ENCODE measurements at places on chromosomes 7 and 10.
A peak's percentile ranks its signal among the peaks of the same experiment; 100 is the strongest.

DNA sequence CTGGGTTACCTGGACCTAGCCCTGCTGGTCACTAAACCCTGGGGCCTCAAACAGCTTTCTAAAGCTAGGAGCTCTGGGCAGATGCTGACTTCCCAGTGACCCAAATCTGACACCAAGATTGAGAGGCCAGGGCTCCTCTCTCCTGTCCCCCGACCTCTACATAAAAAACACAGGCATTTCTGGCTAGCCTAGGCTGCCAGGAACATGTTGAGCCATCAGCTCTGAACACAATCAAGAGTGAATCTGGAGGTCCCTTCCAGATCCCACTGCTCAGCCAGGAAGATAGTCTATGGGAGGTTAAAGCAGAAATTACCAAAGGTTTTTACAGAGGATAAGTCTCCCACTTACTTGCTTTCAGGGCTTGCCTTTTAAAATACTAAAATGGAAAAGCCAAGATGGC is 22.1 kb upstream of the PDE1C start:
- DNase-seq = no peak

DNA sequence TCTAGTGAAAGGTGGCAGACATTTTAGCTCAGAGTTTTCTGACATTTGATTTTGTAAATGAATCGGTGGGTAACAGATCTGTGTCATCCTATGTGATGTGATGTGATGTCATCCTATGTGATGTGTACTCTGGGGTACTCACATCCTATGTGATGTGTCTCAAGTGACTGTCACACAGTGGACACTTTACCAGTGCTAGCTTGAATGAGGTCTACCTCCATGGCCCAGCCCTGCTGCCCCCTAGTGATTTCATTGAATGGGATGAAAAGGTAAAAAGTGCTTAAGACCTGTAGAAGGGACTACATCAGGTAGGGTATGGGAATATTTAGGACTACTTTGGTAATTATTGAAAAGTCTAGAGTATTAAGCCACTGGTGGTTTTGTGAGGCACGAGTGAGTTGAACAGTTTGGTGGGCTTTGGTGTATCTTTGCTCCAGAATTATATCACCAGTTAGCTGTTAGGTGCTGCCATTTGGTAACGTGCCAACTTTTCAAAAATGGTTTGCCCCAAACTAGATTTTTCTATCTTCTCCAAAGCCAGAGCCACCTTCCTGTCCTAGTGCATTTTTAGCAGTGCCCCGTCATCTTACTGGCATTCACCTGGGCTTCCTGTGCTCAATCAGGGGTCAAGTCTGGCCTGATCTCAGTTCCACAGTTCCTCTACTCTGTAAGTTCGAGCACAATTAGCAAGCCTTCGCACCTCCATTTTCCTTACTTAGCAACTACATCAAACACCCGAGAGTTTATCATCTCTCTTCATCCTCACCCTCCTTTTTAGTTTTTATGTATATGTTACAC is 9.7 kb downstream of the EIF4H start:
- DNase-seq = no peak

DNA sequence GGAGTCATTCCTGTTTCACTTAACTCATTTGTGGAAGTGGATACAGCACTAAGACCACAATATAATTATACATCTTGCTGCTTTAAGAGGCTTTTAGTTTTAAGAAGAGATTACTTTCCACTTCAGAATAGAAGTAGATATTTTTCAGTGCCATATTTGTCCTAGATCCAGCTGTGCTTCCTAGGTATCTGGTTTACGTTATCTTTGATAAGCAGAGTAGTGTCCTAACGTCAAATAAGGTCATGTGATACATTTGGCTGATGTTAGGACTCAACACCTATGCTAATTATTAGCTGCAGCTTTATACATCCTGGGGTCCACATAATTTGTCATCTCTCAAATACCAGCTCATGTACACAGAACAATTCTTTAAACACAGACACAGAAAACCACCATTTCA is 196.2 kb upstream of the SMIM30 start:
- DNase-seq = no peak

GRCh38 chr10:109956454-109957091 is 33.3 kb upstream of the XPNPEP1 start:
- peak; percentile 47 for DNase-seq

- DNase-seq = no peak
Measured at GRCh38 chr7:100443096-100443840, 7.0 kb upstream of the PPP1R35 start.

DNA sequence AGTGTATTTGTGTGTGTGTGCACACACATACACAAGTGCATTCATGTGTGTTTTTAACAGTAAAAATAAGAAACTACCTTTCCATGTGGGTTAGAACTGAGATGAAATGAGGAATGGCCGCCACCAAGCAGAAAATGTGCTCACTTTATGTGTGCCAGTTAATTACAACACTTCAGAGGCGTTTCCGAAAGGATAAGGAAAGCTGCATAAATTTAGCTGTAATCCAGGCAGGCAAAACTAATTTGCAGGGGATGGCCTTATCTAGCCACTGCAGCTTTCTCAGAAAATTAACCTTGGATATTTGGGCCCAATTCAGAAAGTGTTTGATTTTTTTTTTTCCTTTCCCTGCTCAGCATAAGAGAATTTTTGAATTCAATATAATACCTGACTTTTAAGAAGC is 328.8 kb upstream of the PHF14 start:
- no peak for DNase-seq

DNA sequence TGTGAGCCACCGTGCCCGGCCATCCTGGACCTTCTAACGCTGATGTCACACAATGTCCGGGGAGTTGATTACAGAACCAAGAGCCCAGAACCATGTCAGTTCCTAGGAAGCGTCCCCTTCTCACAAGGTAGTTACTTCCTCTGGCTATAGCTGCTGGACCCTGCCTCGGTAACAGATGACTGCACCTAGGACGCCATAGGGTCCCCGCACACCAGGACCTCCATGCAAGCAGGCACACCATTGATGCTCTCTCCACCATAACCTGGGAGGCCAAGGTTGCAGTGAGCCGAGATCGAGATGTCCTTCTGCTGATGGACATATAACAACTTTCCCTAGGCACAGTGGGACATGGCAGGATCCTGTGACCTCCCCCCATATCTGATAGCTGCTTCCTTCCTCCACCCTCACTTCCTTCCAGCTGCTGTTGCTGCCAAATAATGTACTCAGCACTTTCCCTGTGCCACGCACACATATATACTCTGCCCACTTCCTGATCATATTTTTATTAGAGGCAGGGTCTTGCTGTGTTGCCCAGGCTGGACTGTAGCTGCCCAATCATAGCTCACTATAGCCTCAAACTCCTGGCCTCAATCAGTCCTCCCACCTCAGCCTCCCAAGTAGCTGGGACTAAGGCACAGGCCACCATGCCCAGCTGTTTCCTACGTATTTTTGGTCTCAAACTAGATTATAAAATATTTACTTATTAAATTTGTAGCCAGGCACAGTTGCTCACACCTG is 3.5 kb upstream of the SNX8 start:
- DNase-seq = no peak

DNA sequence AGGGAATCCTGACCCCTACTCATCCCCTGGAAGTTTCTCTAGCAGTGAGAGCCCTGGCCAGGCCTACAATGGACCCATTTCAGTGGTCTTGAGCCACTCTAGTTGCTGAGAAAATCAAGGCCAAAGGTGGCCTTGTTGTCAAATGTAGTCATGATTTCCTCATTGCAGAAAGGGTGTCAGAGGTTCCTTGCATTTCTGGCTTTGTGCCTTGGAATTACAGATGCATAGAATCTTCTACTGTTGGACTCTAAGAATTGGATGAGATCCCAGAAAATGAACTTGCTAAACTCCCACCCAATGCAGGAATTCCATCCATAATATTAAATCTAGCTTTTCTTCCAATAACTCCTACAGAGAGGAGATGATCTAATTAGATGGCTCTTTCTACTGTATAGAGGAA is 12.2 kb downstream of the CPA2 start:
- no peak for DNase-seq

DNA sequence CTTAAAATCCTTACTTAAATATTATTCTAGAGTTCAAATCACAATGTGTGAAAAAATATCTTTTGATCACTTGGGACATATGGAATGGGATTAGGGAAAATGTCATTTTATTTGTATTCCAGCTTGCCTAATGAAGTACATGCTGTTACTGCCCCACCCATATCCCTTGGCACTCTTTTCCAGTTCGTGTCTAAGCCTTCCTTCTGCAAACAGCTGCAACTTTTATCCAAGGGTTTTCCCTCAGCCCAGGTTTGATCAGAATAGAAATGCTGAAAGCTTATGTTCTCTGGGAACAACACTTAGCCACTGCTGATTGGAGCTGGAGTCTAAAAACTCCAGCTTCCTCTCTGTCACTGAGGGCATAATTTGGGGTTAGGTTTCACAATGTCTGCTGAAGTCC is 214.1 kb upstream of the FAM3C start:
- no peak for DNase-seq

GRCh38 chr10:12663863-12664262 is 314.5 kb downstream of the CAMK1D start:
- no peak for DNase-seq

DNA sequence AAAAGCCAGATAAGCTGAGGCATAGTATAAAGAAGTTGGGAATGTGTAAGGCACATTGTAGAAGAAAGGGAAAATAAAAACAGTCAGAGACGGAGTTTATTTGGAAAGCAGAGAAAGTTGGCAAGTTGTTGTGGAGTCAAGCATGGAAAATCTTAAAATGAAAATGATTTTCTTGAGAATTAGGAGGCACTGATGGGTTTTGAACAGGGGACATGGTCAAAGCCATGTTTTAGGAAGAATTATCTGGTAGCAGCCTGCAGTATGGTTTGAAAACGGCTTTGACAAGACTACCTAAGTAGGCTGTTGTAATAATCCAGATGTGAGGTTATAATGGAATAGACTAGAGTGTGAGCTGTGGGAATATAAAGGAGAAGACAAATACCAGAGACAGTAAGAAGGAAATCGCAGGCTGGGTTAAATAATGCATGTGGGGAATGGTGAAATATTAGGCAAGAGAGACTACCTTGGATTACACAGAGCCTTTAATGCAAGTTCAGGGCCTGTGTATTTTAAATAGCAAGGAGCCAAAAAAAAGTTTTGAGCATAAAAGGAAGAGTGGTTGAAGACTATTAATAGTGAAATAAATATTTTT is 130.4 kb upstream of the MEOX2 start:
- DNase-seq = no peak

- DNase-seq = no peak
Measured at GRCh38 chr7:32887395-32887794, 4.2 kb downstream of the KBTBD2 start.

GRCh38 chr7:154474903-154475520 is 422.8 kb downstream of the DPP6 start:
- DNase-seq = no peak

- no peak for DNase-seq
Measured at GRCh38 chr7:1325246-1325645, 92.6 kb downstream of the UNCX start.

GRCh38 chr7:5533821-5534367 is 110.3 kb upstream of the TNRC18 start:
- DNase-seq = no peak

DNA sequence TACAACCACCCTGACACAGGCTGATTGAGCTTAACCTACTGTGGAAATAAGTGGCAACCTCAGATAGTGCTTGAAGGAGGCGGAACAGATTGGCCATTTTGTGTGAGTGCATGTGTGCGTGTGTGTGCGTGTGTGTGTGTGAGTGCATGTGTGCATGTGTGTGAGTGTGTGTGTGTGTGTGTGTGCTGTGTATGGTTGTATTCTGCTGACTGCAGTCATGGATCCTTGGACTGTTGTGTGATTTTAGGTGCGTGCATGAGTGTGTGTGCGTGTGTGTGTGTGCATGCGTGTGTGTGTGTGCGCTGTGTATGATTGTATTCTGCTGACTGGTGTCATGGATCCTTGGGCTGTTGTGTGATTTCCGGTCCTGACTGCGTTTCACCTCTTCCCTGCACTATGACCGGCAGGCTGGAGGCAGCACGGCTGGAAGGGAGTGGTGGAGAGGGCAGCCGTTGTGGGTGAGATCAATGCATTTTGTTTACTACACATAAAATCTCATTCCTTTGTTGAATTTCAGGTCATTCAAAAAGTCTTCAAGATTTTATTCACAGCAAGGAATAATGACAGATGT is 6.3 kb downstream of the IQCE start:
- DNase-seq = no peak

DNA sequence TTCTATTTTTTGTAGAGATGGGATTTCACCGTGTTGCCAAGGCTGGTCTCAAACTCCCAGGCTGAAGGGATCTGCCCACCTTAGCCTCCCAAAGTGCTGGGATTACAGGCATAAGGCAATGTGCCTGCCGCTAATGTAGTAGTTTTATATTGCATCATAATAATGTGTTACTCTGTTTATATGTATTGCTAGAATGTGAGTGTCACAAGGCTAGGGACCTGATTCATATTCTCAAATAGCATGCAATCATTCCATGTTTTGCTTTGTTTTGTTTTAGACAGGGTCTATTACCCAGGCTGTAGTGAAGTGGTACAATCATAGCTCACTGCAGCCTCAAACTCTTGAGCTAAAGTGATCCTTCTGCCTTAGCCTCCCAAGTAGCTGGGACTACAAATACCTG is 13.5 kb downstream of the CCL26 start:
- no peak for DNase-seq

DNA sequence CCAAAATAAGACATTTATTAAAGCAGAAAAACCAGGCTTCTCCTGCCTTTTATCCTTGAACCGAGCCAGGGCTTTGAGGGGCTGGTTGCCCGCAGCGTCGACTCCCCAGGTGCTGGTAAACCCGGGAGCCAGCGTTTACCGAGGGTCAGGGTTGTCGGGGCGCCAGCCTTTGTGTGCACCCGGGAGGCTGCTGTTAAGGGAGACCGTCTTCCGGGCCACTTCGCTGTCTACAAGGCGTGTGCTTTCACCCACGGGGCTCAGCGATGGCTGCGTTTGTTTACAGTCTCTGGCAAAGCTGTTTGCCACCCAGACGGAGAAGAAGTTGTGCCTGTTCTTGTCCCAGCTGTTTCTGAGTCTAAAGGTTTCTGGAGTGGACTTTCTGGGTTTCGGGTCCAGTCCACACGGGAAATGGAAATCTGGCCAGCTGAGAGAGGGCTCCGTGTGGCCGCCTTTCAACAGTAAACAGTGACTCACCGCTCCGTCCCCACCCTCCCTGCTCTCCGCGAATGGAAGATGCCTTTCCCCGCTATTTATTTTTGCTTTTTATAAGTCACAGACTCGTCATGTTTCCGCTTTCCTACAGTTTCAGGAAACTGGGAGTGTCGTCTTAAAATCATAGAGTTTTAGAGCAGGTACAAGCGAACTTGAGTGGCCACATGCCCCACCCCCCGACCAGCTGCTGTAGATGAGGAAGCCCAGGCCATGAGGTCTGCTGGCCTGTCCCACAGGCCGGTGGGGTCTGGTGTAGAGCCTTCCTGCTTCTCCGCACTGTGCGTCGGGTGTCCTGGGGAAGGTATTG is 2.2 kb downstream of the MAFK start:
- DNase-seq = no peak

- no peak for DNase-seq
Measured at GRCh38 chr7:74461970-74462706, 8.4 kb downstream of the GTF2IRD1 start.

Measured in SHP77 treated with DMSO at 0.1 percent for 48 hours (cell line).